Activated CD4-positive, alpha-beta T cell treated with anti-CD3 and anti-CD28 coated beads, Interleukin-2, Interleukin-6, amounts not matched to agents 100 ng/mL and 50 ng/mL, durations not matched to agents 16 hours and 8 hours (primary cell): ENCODE measurements at places on chromosomes 16 and 17.

DNA sequence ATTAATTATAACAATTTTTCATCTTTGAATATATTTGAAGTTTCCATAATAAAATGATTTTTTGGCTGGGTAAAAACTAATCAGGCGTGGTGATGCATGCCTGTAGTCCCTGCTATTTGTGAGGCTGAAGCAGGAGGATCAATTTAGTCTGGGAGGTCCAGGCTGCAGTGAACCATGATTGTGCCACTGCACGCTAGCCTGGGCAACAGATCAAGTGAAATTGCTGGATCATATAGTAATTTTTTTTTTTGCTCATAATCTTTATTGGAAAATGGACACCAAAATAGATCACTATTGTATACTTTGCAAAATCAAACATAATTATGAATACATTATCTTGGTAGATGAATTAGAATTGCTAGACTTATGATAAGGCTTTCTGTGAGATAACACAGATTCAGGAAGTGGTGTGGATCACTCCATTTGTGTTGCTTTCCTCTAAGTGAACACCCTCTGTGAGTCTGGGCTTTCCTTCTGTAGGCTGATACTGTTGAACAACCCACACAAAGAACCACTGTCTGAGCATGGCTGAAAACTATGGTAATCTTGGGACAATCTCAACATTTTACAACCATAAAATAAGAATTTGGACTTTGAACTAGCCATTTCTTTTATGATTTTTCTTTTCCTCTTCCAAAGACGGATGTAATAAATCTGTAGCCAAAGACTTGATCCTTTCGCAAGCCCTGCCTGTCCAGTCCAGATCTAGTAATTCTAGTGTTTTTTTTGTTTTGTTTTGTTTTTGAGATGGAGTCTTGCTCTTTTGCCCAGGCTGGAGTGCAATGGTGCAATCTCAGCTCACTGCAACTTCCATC lies 5.6 kb upstream of the ST3GAL2 start:
- DNase-seq, result no peak

DNA sequence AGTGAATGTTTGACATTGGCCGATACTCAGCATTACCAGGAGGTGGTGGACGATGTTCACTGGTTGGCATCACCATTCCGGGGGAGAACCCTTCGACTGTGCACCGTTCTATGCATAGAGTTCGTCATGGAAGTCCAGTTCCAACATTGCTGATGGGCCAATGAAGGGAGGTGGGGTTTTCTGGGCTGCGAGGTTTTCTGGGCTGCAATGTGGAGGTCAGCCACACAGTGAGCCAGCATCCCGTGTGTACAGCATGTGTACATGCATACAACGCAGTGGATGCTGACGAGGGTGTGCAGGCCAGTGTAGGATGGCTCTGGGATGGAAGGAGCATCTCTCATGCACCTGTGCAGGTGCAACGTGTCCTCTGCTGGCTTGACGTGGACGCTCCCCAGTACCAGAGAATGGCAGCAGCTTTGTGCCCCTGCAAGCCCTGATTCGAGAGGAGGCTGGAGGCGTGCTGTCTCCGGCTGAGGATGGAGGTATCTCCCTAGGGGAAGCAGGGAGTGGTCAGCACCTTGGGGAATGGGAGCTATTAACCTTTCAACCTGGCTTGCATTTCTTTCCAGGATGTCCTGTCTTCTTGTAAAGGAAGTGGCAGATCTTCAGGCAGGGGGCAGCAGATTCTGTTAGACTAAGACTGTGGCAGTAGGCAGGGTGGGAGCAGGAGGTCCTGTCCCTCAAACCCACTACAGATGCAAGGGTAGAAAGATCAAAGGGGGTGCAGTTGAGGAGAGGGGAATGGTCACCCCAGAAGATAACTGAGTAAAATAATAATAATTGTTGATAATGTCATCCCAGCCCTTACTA lies 98.2 kb downstream of the CYLD start:
- DNase-seq, result no peak

GRCh38 chr16:1144476-1145382 lies 8.2 kb upstream of the CACNA1H start:
- DNase-seq, result no peak

GRCh38 chr17:21163101-21163500 lies 36.3 kb downstream of the DHRS7B start:
- DNase-seq, result no peak

DNA sequence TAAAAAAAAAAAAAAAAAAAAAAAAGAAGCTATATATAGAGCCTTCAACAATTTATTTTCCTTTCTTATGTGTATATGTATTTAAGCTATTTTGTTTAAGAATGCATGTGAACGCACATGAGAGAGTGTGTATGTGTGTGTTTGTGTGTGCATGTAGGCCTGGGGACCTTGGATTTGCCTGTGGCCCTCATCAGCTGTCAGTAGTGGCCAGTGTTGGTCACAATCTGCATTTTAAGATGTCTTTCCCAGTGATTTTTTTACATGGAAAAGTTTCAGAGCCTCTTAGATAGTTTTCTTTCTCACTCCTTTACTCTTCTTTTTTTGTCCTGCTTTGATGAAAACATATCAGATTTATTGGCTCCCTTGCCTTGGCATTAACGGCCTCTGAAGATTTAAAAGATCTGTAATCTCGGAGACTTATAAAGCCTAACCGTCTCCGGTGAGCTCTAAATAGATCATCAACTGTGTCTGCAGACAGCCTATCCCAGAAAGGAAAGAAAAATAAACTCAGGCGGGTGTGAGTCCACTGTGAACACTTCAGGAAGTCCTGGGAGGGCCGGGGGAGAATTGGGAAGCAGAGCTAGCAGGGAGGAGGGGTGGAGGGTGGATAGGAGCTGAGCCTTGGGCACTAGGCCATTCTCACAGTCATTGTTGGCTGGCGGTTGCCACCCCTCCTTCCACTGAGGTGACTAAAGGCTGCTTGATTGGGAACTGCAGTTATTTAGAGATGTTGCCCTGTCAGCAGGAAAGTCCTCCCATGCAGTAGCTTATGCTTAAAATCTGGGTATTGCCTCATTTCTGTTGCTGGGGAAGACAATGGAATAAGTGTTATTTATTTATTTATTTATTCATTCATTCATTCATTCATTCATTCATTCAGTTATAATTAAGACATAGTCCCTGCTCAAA lies 86.8 kb downstream of the WWP2 start:
- no peak for DNase-seq

DNA sequence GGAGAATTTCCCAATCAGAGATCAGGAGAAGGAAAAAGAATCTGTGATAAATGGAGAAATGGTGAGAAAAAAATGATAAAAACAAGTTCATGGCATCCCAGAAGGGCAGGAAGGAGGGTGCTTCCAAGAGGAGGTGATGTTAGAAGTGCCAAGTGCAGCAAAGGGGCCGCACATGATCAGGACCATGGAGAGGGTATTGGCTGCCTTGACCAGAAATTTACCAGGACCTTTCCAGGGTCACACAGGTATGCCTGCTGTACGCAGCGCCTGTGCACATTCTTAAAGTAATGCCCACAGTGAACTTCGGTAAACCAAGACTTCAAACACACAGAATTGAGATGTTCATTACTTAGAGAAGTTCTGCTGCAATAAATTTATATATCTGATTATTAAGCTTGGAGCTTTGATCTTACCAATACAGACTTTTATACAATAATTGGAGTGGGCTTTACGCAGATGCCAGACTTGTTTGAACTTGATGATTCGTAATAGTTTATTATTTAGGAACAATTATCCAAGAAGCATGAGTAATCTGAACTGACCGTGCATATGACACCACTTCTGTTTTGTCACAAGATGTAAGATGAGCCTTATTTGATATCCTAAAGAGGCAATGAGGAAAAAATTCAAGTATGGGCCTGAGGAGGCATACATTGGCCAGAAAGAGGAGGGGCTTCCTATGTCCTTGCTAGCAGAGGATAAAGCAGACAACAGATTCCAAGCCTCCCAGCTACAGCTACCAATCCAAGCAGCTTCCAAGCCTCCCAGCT lies 2.2 kb upstream of the KRT33A start:
- no peak for DNase-seq
